Metanephros (tissue), 2 donors: ENCODE measurements at places on chromosomes 2 and 18. TPM values are rescaled to one million over a fixed set of nuclear protein-coding genes. Genes with fewer than 3 reads are reported as not detected.

UGT1A5 gene
- total RNA-seq = not detected

VWA3B gene
- total RNA-seq = 0.18 TPM

REG3A gene
- not detected for total RNA-seq

DNAJC5G gene
- total RNA-seq = 0.12 TPM

NETO1 gene
- total RNA-seq = 0.29 TPM

POTEJ gene
- 0.12 TPM for total RNA-seq

RAB6C gene
- 0.23 TPM for total RNA-seq

PSMA8 gene
- total RNA-seq = not detected

IL18R1 gene
- total RNA-seq = 4.3 TPM
